ENCODE measurements at places on chromosomes 11 and 22.

DNA sequence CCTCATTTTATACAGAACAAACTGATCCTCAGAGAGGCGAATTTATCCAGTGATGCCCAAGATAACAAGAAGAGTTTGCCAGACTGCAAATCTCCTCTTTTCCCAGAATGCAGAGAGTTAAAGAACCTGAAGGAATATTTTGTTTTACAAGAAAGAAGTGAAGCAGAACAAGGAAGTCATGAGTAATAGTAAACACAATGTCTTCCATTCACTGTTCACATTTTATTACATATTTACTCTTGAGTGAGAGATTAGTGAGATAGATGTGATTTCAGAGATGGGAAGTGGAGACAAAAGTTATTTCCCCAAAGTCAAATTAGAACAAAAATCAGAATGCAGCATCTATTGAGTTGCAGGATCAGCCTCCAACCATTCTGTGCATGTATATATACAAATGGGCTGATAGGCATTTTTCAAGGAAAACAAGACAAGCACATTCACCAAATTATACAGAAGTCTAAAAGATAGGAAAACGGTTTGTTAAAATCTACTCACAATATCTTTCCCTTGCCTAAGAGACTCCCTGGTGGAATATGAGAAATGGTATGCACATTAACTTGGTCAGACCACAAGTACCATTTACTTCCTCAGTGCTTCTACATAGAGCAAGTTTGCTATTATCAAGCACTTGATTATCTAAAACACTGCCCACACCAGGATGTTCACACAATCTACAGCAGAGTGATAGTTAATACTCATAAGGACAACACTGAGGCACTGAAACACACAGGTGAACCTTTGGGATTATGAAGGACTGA is 12.0 kb downstream of the GUCY1A2 start:
- DNase-seq = no peak

- DNase-seq = peak; percentile 11
These were observed 24.6 kb downstream of the IGF2 start for GRCh38 chr11:2114430-2115241.

DNA sequence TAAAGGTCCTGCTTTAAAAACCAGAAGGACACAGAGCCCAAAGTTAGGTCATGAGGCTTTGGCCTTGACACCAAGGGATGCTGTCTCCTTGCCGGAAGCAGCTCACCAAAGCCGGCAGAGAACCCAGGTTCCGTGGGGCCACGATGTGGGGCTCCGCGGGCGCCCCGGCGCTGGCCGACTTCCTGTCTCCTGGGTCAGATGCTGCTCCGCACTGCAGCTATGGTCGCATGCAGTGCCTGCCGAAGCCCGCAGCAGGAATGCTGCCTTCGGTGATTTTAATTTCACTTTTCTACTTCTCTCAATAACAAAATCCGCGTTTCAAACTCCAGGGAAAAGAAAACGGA is 454 bp upstream of the OTUB1 start:
- peak; percentile 58 for DNase-seq

DNA sequence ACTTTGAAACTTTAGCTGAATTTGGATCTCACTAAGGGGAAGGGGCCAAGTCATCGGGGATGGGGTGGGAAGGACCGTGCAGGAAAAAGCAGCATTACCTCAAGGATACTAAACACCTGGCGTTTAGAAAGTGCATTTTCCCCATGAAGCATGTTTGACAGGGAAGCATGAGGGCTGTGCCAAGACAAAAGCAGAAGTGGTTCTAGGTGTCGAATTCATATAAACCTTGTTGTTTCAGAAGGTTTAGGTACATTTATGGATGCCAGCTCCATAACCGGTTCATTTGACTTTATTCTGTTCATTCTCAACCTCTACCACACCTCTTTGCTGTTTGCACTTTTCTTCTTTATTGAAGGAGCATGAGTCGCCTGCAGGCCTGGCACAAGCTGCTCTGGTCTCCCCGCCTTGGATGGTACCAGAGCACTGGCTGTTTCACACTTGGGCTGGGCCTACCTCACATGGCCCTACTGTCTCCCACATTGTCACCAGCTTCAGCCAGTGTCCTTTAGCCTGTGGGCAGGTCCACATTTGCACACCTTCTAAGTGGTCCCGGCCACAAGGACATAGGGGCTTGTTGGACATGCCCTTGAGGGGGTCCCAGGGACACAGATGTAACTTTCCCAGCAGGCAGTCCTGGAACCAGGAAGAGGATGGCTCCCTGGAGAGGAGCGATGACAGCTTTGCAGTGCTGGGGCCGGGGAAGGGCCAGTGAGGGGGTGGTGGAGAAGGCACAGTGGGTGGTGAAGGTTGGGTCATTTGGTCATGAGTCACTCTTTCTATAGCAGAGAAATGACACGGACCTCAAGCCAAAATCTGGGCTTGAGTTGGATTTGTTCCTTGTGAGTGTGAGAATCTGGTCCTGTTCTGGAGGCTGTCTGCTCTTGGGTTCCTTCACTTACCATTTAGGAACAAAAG is 3.2 kb upstream of the ST14 start:
- DNase-seq = no peak

GRCh38 chr11:71119656-71120269 is 132.6 kb downstream of the SHANK2 start:
- DNase-seq = no peak

- no peak for DNase-seq
These were observed 10.0 kb downstream of the ELFN2 start for GRCh38 chr22:37417264-37417663.

- peak; percentile 81 for DNase-seq
These were observed at the start of gene ANO5 for GRCh38 chr11:22192642-22193347. TSS of gene ANO5 (plus strand) at chr11:22193085. CDS start at chr11:22193493, 408 bp downstream.

DNA sequence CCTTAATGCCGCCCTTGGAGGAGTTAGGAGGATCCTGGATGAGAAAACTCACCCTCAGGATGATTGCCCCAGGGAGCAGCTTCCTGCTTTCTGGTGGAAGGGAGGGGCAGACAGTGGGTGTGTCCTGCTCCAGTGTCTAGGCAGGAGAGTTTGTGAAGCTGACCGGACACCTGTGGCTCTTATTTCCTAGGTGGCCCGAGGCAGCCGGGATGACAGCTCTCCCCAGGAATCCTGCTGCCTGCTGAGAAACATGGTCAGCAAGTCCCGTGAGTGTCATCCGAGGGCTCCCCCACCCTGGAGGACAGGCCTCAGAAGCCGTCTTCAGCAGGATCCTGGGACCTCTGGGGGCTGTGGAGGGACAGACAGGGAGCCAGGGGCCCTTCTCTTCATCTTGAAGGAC is 50.4 kb downstream of the ST3GAL4 start:
- DNase-seq = peak; percentile 77

DNA sequence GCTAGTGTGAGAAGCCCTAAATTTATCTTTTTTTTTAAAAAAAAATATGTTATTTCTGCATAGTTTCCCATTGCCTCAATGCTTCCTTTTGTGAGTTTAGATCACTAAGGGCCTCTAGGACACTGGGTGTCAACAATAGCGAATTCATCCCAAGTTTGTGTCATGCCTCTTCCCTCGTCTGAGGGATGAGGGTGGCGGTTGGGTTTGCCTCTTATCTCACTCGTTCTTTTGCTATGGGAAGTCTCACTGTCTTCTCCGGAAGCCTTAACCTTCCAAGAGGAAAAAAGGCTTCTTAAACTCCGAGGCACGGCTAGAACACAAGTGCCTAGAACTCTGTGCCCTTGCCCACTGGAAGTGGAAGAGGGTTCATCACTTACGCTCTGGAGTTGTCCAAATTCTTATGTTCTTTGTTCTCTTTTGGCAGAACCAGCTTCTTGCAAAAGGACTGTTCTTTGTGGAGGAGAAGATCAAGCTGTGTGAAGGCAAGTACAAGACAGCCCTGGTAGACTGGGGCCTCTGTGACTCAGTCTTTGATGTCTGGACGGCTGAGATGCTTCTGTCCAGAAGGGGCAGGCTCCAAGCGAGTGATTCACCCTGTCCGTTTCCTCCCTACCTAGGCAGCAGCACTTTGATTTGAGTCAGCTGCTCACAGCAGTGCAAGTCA is 78.5 kb downstream of the TRAF6 start:
- no peak for DNase-seq

- peak; percentile 57 for DNase-seq
These were observed 136.2 kb downstream of the CD44 start for GRCh38 chr11:35274909-35275785.

DNA sequence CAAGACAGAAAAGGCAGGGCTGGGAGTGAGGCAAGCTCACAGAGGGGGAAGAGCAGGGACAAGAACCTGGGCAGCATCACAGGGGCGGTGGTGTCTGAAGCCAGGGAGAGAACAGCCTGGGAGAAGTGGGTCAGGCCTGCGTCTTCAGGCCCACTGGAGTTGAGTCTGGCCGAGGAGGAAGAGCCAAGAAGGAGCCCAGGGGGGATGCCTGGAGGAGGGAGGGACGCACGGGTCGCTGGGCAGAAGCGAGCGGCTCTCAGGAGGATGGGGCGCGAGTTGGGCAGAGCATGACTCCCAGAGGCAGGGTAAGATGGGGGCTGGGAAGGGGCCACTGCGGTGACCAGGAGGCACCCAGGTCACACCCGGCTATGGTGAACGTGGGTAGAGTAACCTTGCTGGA is 18.5 kb downstream of the LRFN4 start:
- peak; percentile 39 for DNase-seq

- no peak for DNase-seq
These were observed 163.2 kb downstream of the CHST1 start for GRCh38 chr11:45502226-45502545.

- peak; percentile 50 for DNase-seq
These were observed 24.6 kb downstream of the TMEM45B start for GRCh38 chr11:129840236-129840635.

GRCh38 chr22:27988704-27989103 is 69.6 kb upstream of the PITPNB start:
- no peak for DNase-seq

DNA sequence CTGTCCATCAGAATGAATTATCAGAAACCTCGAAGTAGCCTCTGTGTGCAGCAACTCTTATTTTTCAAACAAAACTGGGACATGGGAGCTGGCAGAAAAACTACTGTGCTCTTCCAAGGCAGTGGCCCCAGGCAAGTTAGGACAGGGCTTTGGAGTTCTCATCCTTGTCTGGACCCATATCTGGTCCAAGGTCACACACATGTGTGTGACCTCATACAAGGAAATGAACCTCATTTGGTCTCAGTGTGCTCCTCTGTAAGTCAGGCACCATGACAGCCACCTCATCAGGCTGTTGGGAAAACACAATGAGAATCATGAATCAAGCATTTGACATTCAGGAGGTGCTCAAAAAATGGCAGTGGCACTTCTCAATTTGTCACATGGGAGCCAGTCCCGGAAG is 25.8 kb downstream of the LARGE1 start:
- DNase-seq = no peak

DNA sequence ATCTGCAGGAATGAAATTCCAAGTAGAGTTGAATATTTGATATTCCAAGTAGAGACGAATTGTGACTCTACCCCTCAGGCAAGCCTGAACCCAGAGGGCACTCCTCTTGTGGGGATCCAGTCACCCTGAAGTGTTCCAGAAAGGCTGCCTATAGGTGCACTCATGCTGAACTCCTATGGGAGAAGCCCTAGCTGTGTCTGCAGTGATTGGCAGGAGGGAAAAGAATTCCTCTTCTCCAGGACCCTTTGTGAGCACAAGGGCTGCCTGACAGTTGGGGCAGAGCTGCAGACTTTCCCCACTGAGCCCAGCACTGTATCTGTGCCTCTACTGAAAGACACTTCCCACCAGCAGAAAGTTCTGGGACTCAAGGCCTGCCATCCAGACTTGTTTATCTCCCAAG is 35.0 kb downstream of the BBOX1 start:
- DNase-seq = no peak

DNA sequence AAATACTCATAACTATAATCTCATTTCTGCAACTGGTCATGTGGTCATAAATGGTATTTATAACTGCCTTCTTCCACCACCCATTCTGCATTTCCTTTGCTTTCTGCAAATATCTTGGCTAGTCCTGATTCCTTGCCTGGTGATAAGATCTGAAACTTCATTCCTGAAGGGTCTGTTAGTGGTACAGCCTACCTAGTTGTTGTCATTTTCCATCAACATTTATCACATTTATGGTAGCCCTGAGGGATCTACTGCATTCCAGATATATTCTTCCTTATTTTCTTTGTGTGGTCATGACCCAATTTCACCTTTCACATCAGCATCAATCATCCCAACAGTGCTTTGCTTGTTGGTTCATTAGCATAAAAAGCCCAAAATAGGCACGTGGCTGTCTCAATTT is 50.1 kb downstream of the DDX6 start:
- no peak for DNase-seq

GRCh38 chr22:32695451-32695891 is 106.0 kb upstream of the TIMP3 start:
- DNase-seq = no peak

GRCh38 chr22:48821346-48821690 is 1006.4 kb downstream of the BRD1 start:
- peak; percentile 6 for DNase-seq

GRCh38 chr22:28379075-28379779 is 300.4 kb downstream of the TTC28 start:
- no peak for DNase-seq

DNA sequence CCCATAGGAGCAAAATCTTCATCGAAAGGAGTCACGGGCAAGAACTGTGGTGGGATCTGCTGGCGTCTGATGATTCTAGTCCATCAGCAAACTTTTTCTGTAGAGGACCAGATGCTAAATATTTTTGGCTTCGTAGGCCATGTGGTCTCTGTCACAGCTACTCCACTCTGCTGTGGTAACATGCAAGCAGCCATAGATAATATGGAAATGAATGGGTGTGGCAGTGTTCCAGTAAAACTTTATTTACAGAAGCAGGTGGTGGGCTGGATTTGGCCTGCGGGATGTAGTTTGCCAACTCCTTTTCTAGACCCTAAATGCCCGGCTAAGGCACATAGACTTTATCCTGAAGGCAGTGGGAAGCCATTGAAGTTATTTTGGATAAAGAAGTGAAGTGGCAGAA is 32.9 kb downstream of the BMAL1 start:
- DNase-seq = no peak

- DNase-seq = no peak
These were observed 38.3 kb upstream of the CEP295 start for GRCh38 chr11:93623179-93623578.

DNA sequence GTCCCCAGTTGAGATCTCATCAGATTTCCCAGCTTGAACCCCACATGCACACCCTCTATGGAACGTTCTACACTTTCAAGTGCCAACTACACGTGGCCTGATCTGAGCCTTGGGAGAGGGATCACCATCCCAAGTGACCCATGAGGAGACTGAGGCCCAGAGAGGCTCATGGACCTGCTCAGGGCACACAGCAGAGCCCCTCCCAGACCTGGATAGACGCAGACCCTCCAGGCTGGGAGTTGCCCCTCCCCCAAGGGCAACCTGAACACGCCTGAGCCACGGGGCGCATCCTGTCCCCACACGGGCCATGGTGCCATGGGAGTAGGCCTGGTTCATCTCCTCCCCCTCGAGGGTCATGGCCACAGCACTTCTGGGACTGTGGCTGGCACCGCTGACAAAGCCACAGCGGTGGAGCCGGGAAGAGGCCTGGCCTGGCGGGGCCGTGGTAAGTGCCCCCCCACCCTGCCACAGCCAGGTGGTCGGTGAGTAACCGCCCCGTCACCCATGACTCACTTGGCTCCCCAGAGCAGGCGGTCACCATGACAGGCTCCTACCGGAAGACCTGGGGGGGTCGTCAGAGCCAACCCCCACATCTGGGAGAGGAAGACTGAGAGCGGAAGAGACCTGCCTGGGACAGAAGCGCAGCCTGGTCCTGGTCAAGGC is 8.1 kb downstream of the WNT7B start:
- no peak for DNase-seq
